Osteocyte (in vitro differentiated cells): ENCODE measurements at places on chromosomes 16 and 17. TPM values are rescaled to one million over a fixed set of nuclear protein-coding genes. Genes with fewer than 3 reads are reported as not detected.

The PLXDC1 gene
- total RNA-seq = 17.1 and 19.7 TPM in 2 replicates

DNA sequence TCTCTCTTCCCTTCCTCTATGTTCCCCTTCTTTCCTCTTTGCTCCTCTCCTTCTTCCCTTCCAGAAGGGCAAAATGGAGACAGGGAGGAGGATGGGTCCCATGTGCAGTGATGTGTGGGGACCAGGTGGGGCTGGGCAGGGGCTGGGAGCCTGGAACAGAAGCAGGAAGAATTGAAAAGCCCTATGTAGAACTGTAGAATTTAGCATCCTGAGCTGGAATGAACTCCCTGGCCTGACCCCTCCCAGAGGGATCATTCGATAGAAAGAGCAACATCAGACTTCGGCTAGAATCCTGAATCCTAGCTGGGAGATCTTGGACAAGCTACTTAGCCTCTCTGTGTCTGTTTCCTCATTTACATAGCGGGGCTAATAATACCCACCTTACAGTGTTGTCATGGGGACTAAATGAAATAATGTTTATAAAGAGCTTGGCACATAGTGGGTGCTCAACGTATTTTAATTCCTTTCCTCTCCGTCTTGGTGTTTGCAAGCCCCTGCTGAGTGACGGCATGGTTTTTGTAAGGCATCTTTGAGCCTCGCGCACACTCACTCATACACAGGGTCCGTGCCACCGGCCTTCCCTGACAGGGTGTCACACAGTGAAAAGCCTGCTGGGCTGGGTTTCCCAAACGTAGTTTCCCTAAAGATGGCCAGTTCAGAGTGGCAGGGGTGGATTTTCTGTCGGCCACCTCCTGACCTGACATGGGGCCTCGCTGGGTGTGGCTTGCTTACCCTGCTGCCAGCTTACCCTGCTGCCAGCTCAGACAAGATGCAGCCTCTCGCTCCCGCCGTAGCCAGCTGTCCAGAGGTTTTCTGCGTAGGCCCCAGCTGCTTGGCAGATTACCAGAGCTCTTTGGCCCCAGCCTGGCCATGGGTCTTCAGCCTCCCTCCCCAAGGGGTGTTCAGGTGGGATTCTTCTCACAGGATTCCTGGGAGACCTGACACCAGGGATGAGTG is 6.1 kb upstream of the ARHGAP23 start:
- H3K27me3 ChIP-seq = peaks cover 6% of the 10 kb centered on the region
- DNase-seq = no peak
- no peaks in the 10 kb centered on the region for H3K36me3 ChIP-seq

The SNX20 gene
- total RNA-seq = not detected in 2 replicates

The CENPT gene
- 46.3 and 51.2 TPM in 2 replicates for total RNA-seq

DNA sequence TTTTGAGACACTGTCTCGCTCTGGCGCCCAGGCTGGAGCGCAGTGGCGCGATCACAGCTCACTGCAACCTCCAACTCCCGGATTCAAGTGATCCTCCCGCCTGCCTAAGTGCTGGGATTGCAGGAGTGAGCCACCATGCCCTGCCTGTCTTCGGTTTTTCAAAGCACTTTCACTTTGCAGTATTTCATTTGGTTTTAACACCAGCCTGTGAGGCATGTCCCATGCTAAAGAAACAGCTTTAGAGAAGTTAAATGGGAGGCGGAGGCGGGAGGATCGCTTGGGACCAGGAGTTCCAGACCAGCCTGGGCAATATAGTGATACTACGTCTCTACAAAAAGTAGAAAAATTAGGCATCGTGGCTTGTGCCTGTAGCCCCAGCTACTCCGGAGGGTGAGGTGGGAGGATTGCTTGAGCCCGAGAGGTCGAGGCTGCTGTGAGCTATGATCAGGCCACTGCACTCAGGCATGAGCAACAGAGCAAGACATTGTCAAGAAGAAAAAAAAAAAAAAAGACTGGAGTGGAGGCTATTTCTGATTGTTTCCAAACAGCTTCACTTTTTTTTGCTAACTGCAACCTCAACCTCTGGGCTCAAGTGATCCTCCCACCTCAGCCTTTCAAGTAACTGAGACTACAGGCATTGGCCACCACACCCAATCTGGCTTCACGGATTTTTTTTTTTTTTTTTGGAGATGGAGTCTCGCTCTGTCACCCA is 1.3 kb downstream of the METTL23 start:
- H3K27ac ChIP-seq = peak overlapping the region; percentile 97
- H3K4me3 ChIP-seq = peak overlapping the region; percentile 95
- no peaks in the 10 kb centered on the region for H3K27me3 ChIP-seq
- H3K36me3 ChIP-seq = peaks cover 18% of the 10 kb centered on the region
- no peak for DNase-seq

- no peaks in the 10 kb centered on the region for H3K36me3 ChIP-seq
- H3K4me3 ChIP-seq = no peak overlapping the region
- H3K27ac ChIP-seq = no peak overlapping the region
- H3K27me3 ChIP-seq = no peaks in the 10 kb centered on the region
Observed at GRCh38 chr16:83623091-83623730, 184.6 kb upstream of the HSBP1 start.

The HCRT gene
- total RNA-seq = not detected in 2 replicates

- no peak overlapping the region for H3K27ac ChIP-seq
- peaks cover 21% of the 10 kb centered on the region for H3K36me3 ChIP-seq
- peaks cover 29% of the 10 kb centered on the region for H3K4me1 ChIP-seq
- no peak for DNase-seq
- no peaks in the 10 kb centered on the region for H3K27me3 ChIP-seq
Observed at GRCh38 chr16:28534542-28535373, 4.0 kb downstream of the NUPR1 start.

- no peaks in the 10 kb centered on the region for H3K27me3 ChIP-seq
- no peak overlapping the region for H3K4me3 ChIP-seq
- peaks cover 44% of the 10 kb centered on the region for H3K4me1 ChIP-seq
Observed at GRCh38 chr16:66309-67182, 5.9 kb downstream of the RHBDF1 start.
